Glomerular endothelial cell (primary cell): ENCODE measurements at places on chromosomes 1 and 21. TPM values are rescaled to one million over a fixed set of nuclear protein-coding genes. Genes with fewer than 3 reads are reported as not detected.

The LIN28A gene
- 0.05 and 0.06 TPM in 2 replicates for total RNA-seq

The CD101 gene
- total RNA-seq = 0.06 and 0.24 TPM in 2 replicates

The MAP3K6 gene
- total RNA-seq = 13.6 and 17.9 TPM in 2 replicates

The HCN3 gene
- total RNA-seq = 0.19 and 1.3 TPM in 2 replicates

The CCDC190 gene
- 0.19 and 2.2 TPM in 2 replicates for total RNA-seq

The MAP10 gene
- 1.3 TPM in 2 replicates for total RNA-seq

The SYNJ1 gene
- 9.2 and 16.0 TPM in 2 replicates for total RNA-seq

The CYP4A22 gene
- not detected in 2 replicates for total RNA-seq

The PTAFR gene
- total RNA-seq = not detected in 2 replicates

The CD5L gene
- total RNA-seq = not detected in 2 replicates

DNA sequence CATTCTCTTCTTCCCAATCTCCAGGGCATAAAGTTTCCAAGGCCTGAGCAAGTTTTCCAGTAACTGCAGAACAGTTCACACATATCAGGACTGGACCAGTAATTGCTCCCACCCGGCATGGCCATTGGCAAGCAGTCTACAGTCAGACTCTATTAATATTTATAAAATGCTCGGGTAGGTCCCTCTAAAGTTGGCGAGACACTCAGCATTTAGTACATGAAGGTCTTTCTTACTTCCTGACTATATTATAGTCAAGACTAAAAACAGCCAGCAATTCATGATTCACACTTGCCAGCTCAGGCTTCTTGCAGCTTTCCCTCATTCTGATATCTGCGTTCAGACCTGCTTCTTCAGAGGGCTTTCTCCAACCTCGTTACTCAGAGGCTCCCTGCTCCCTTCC is 25.4 kb downstream of the GADD45A start:
- no peak for DNase-seq

DNA sequence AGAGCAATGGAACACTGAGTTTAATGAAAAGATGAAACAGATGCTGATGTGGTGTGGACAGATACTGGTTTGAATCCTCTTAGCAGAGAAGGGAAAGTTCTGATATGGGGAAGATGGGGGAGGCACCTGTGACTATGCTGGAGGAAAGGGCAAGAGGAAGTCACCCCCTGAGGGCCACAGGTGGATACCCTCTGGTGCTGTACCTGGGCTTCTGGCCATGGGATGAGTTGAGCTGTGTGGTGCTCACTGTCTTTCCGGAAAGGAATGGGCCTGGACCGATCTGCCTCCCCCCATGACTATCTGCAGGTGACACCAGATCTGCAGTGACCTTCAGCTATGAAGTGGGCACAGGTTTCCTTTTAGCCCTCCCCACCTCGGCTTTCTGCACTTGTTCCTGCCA is 52.4 kb downstream of the IER5 start:
- DNase-seq = no peak

DNA sequence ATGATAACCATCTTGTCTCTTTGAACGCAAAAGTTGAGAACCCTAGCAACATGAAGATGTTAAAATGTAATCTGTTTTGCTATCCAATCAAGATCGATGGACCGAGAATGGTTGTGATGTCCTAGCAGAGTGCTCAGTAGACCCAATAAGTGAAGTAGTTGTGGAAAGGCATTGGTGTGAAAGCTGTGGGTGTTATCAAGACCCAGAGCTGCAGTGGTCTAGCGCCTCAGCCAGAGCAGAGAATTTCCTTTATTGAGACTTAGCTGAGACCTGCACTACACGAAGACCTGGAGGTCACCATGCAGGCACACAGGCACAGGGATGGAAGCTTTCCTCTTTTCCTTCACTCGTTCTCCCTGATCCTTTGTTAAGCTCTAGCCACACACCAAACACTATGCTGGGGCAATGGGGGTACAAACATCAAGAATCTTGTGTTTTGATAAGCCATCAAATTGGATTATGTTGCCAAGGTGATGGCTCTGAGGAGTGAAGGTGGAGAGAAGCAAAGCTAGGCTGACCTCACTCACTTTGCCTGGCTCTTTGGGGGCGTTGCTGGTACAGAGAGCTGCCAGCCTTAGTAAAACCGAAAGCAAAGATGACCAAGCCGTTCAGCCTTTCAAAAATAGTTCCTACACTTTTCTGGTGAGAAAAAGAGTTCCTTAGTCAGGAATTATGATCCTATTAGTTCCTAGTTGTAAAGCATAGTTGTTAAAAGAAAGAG is 24.1 kb downstream of the METTL13 start:
- DNase-seq = no peak

- no peak for DNase-seq
Observed at GRCh38 chr1:62263006-62263813, 56.0 kb downstream of the KANK4 start.

GRCh38 chr1:86489242-86489878 is 20.6 kb downstream of the CLCA1 start:
- no peak for DNase-seq

- DNase-seq = no peak
Observed at GRCh38 chr21:34305605-34306604, 57.9 kb upstream of the KCNE2 start.

GRCh38 chr1:116664366-116664977 is 3.1 kb downstream of the IGSF3 start:
- no peak for DNase-seq

GRCh38 chr1:11365744-11366387 is 92.9 kb downstream of the UBIAD1 start:
- no peak for DNase-seq

DNA sequence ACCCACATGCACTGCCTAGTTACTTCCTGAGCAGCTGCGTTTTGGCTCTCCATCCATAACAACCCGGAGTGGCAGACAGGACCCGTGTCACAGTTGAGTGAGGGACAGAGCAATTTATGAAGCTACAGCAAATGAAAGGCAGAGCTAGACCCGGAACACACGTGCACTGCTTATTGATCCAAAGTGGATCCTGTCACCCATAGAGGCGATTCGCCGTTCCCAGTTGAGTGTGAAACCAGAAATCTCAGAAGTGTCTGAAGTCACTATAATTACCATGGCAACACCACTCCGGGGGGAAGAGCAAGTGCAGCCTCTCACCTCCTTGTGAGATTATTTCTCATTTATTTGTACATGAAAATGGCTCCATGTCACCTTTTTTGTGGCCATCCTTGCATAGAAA is 365.2 kb downstream of the DSCAM start:
- no peak for DNase-seq

DNA sequence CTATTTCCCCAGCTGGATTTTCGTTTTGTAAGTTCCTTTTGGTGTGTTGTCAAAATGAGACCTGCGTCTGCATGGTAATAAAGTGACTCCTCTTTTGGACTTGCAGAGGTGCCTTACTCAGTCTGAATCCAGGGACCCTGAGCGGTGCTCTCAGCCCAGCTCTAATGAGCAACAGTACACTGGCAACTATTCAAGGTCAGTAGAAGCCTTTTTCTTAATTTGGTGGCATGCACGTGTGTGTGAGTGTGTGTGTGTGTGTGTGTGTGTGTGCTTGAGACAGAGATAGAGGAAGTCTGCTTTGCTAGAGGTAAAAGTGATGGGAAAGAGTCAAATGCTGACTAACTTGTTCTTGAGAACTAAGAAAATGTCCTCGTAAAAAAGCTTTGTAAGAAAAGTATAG is 105.4 kb downstream of the CD247 start:
- no peak for DNase-seq

DNA sequence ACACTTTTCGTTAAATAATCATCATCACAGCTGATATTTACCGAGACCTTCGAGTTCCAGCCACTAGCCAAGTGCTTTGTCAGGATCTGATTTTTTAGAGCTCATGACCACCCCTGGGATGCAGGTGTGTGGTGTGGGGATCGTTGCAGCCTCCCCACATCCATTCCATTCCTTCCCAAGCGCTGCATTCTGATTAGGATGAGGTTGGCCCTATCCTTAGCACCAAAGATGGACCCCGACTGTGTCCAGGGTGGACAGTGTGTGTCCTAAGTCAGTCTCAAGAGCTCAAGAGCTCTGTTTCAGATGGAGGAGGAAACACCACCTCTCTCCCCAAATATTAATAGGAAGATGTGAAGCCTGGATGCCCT is 74.1 kb downstream of the PSMG1 start:
- DNase-seq = no peak

DNA sequence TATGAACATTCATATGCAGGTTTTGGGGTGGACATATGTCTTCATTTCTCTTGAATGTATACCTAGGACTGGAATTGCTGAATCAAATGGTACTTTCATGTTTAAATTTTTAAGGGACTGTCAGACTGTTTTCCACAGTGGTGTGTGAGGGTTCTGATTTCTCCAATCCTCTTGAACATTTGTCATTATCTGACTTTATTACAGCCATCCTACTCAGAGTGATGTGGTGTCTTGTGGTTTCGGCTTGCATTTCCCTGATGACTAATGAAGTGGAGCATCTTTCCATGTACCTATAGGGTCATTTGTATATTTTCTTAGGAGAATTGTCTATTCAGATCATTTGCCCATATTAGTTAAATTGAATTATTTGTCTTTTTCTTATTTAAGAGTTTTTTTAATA is 35.4 kb upstream of the ZNF281 start:
- DNase-seq = no peak

GRCh38 chr21:17513214-17514123 is 626 bp downstream of the CXADR start:
- DNase-seq = no peak

DNA sequence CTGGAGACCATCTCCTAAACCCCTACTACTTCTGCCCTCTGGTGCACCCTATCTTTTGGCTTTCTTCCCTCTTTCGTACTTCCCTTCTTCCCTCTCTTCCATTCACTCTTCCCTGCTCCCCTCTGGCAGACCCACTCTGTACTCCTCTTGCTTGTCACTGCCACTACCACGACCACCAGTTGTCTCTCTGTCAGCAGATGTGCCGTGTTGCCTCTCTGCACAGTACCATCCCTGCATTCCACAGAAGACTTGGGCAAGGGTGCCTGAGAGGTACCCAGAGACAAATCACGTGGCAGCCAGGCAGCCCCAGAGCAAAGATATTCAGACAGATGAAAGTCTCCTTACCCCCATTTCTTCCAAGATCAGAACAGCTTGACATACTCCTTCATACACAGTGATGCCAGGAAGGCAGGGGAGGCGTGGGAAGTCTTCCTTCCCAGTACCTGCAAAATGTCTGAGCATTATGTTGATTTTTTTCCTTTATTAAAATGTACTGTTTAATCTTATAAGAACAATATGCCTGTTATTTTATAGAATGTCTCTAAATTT is 15.0 kb downstream of the CAMSAP2 start:
- DNase-seq = no peak

- no peak for DNase-seq
Observed at GRCh38 chr1:235169986-235170385, 8.9 kb upstream of the RBM34 start.

DNA sequence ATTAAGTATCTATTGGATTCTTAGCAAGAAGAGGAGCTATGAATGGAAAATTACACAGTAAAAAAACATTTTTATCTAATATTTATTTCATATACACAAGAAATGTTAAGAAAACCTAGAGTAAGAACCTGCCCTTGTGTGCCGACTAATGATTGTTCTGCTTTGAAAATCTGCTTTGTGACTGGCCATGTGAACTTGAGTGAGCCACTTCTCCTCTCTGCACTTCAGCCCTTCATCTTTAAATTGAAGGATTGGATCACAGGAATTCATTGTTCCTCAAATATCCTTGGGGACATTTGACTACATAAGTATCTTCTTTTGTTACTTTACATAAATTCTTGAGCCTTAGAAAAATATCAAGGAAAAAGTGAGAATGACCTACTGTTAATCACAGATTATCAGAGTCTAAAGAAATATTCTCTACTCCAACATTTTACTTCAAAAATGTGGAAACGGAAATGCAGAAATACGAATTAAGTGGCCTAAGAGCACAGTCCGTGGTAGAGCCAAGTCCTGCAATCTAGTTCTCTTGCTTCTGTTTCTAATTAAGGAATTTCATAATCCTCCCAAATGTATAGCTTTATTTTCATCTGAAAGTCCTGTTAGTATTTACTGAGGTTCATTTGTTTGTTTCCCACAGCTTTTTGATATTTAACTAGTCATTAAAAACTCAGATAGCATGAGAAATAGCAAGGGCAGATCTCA is 46.3 kb upstream of the SAMSN1 start:
- no peak for DNase-seq

GRCh38 chr1:51378871-51379270 is 48.5 kb upstream of the TTC39A start:
- DNase-seq = no peak
